ENCODE measurements at places on chromosomes 6 and 20.

GRCh38 chr20:1337441-1337840 is 8.5 kb upstream of the SDCBP2 start:
- no peak for DNase-seq

- DNase-seq: peak; percentile 80
Observed at GRCh38 chr6:125598422-125598821, 151.0 kb upstream of the HEY2 start.

GRCh38 chr6:6747371-6747770 is 158.9 kb downstream of the LY86 start:
- DNase-seq: no peak

DNA sequence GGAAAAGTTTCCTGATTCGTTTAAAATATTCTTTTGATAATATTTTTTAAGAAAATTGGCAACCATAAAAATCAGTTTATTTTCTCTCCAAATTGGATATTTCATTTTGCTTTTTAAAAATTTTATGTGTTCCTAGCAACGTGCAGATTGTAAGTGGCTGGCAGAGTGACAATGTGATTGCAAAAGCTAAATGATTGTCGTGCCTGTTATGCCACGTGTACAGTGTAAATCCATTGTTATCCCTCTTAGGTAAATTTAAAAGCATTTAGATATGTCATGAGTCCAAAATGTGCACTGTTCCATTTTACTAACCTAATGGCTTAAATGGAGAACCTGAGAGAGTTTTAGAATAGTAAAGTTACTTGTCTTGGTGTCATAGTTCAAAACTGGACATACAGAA is 94.4 kb upstream of the ADGRF4 start:
- no peak for DNase-seq

DNA sequence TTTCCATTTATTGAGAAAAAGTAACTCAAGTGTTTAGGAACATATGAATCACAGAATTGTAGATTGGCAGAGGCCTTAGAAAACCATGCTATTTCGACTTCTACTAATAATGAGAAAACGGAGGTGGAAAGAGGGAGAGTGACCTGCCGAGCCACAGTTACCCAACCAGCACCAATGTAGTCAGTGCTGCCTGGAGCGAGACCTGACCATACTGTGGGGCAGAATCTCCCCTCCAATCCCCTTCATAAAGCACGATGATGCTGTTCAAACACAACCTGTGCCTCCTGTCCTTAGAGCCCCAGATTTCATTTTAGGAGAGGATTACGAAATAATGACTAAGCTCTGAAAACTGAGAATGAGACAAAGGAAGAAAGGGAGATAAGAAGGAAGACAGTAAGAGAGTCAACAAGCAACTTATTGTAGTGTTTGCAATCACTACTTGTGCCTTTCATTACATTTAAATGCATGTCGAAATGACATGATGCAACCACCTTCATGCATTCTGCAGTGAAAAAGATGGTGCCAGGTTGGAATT is 70.6 kb downstream of the ATXN1 start:
- DNase-seq: no peak

GRCh38 chr6:158789115-158789917 is 29.9 kb downstream of the EZR start:
- no peak for DNase-seq

Measured in upper lobe of right lung (tissue), 1 donor.